ENCODE measurements at places on chromosomes 2 and 18.

DNA sequence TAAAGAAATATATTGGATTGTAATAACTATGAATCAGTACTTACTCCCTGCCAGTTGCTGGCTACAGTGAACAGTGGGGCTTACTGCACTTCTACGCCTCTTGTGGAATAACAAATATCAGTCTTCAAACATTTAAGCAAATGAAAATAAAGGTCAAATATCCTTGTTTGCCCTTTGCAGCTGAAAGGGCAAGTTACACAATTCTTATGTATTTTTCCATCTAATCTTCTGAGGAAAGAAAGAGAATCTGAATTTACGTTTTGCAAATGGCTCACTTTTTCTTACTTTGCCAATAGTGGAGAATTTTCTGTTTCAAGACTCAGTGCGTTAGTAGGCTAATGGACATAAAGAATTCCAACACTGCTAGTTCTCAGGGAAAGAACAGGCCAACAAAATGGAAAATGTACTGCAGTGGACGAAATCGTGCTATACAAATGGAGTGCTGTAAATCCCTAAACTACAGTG lies 157.2 kb upstream of the TMEM200C start:
- DNase-seq, result no peak

GRCh38 chr2:214987261-214987660 lies 151.2 kb downstream of the ABCA12 start:
- DNase-seq, result no peak

DNA sequence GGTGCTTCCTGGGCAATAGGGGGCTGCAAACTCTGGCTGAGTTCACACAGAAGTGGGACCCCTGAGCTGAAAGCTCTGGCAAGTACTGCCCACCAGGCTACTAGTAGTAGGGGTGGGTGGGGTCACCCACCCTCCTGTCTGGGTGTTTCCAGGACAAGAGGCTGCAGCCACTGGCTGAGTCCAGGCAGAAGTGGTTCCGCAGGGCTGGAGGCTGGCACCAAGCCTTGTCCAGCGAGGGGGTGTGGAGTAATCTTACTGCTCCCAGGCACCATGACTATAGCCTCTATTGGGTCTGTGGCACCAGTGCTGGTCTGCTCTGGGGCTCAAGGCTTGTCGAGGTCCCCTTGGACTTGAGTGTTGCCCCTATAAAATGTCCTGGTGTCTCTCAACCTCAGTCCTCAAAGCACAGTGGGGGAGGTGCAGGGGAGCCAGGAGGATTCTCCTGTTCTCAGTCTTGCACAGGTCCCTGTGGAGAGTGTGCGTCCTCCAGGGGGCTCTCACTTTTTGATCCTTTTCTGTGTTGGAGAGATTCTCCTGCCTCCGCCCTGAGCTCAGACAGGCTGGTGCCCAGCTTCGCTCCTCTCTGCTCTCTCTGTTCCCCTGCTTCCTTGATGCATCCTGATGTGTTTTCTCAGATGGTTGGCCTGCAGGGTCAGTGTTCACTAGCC lies 48.1 kb downstream of the NUP35 start:
- no peak for DNase-seq

GRCh38 chr2:59339121-59339836 lies 1098.2 kb upstream of the FANCL start:
- DNase-seq, result no peak

DNA sequence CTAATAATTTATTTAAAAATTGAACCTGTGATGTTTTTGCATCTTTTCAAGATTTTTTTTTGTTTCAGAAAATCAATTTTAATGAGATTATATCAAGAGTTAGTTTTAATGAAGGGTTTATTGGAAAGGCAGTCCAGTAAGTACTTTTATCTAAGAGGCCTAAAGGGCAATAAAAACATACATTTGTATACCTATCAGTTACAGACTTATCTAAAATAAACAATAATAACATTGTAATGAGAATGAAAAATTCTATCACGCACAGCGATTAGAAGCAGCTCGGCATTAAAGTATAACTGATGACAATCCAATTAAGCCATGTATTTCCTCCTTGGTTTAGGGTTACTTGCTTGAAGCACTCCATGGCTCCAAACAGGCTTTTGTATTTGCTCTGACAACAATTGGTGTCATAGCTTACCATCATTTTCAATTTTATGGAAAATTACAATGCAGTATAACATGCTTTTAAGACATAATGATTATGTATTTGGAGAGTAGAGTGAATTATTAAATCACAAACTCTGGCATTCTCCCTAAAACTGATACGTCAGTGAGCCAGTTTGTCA lies 629.4 kb downstream of the TSN start:
- no peak for DNase-seq
